ENCODE measurements at places on chromosomes 11 and 22.

DNA sequence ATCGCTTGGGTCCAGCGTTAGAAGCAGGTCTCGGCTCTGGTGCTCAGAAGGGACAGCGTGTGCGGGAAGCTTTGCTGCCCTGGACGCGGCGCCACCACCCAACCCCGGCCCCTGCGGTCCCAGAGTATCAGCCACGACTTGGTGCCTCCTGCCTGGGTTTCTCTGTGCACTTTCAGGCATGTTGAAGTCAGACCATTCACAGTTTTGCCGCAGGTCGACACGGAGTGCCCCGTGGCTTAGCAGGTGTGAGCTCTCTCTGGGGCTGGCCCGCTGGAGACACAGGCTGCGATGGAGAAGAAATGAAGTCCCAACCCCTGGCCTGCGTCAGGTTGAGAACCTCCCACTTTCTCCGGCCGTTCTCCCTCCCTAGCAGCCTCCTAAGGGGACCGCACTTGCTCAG, 494.5 kb downstream of the BRD1 start:
- no peak for DNase-seq

DNA sequence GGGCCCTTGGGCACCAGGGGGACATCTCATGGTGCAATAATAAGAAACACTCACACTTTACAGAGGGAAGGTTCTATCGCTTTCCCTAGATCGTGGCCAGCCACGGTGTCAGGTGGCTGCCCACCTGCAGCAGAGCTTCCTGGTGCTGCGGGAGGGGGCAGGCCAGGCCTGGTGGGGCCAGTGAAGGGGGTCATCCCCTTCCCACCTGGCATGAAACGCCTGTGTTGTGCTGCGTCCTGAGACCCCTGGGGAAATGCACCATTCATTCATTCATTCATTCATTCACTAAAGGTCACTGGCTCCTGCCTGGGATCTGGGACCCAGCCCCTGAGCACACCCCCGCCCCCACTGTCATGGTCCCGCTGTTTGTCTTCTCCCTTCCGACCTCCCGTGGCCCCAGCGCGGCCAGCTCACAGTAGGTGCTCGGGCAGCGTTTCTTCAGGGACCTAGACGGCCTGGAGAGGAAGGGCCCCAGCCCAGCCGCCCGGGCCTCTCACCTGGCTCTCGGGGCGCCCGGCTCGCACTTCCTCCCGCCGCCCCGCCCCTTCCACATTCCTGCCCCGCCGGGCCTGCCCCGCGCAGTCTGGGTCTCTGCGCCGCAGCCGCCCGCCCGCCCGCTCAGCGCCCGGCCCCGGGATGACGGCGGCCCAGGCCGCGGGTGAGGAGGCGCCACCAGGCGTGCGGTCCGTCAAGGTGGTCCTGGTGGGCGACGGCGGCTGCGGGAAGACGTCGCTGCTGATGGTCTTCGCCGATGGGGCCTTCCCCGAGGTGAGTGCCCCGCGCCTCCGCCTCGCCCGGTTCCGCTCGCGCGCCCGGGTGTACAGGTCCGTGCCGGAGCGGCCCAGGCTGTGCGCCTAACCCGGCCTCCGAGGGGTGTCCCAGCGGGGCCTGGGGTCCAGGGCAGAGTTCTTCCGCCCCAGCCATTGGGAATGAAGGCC, at the start of gene RHOD:
TSS of gene RHOD (plus strand) at position 581 of the 938 bp plus-strand sequence. CDS start at position 637, 56 bp downstream.
- DNase-seq, result no peak

- DNase-seq, result no peak
Observed at GRCh38 chr22:22001664-22002525, 19.3 kb upstream of the TOP3B start.

GRCh38 chr11:74092425-74092824, 78.4 kb downstream of the C2CD3 start:
- no peak for DNase-seq
